ENCODE measurements at places on chromosomes 7 and 10.

DNA sequence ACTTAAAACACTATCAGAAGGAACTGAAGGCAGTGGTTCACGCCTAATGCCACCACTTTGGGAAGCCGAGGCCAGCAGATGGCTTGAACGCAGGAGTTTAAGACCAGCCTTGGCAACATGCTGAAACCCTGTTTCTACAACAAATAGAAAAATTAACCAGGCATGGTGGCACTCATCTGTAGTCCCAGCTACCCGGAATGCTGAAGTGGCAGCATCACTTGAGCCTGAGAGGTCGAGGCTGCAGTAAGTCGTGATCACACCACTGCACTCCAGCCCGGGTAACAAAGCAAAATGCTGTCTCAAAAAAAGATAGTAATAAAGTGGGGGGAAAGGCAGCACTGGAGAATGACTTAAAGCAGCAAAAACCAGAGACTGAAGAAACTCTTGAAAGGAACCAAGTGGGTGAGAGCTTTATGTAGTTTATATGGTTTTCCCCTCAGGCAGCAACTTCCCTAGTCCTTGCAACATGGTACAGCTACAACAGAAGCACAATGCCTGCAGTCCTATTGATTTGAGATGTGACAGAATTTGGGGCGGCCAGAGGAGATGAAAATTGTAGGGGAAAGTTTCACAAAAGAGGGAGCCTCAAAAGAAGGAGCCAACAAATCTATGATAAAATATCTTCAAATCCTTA, 38.1 kb downstream of the GDI2 start:
- DNase-seq: no peak

GRCh38 chr7:34756691-34757090, 98.7 kb downstream of the NPSR1 start:
- DNase-seq: no peak

DNA sequence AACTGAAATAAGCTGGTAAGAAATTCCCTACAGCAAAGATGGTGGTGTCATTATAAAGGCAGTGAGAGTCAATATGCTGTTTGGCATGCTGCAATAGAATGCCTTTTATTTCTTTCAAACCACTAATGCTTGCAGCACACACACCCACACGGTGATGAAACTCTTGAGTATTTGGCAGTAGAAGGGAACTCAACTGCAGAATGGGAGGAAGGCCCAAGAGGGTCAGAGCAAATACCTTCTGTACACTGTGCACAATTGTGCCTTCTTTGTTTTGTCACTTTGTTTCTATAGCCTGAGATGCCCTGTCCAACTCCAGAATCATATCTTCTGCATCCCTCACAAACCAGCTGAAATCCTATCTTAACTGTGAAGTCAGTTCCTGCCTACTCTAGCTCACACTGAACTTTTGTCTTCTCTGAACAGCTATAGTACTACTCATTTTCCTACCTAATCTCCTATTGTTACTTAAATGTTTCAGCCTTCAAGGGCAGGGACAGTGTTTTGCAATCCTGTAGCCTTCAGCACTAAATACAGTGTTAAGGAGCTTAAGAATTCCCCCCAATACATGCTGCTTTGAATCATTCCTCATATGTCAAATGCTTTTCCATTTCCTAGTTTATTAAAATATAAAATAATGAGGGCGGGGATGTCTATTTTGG, 22.2 kb downstream of the MMS19 start:
- DNase-seq: no peak

DNA sequence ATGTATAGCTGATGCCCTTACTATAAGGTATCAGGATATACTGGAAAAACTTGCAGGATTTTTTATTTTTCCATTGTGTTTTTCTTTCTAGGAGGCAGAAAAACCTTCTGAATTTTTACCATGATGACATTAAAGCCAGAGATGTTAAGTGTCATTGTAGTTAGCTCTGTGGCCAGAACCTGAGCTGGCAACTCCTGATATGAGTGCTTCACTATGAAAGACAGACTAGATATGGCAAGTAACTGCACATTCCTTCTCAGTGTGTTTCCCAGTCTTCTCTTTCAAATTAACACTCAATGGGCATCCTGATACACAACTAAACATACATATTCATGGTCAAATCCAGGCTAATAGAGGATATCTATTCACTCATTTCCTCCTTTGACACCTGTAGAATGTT, 166.2 kb downstream of the CTTNBP2 start:
- DNase-seq: no peak
